ENCODE measurements at places on chromosomes 5 and 9.

- H3K27ac ChIP-seq: no peak overlapping the region
- H3K27me3 ChIP-seq: no peaks in the 10 kb centered on the region
- H3K36me3 ChIP-seq: no peaks in the 10 kb centered on the region
- H3K4me1 ChIP-seq: no peaks in the 10 kb centered on the region
- H3K4me3 ChIP-seq: no peak overlapping the region
These were observed 235.4 kb downstream of the AOPEP start for GRCh38 chr9:94961870-94962269.

DNA sequence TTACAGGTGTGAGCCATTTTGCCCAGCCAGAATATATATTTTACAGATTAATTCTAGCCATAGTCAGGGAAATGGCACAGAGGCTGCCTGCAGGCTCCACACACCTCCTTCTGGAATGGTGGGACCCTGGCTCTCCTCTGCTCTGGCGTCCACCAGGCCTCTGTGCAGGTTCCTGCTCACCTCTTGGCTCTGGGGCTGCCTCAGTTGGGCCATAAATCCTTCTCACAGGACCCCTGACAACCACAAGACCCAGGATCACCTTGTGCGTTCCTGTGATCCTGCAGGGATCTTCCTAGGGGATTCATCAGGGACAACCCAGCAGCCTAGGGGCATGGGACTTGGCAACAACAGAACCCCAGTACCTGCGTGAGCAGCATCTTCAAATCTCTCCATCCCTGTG is 93.0 kb upstream of the FSTL4 start:
- no peaks in the 10 kb centered on the region for H3K36me3 ChIP-seq
- H3K4me1 ChIP-seq: peaks cover under 1% of the 10 kb centered on the region
- DNase-seq: no peak
- no peak overlapping the region for H3K27ac ChIP-seq
- peaks cover 2% of the 10 kb centered on the region for H3K27me3 ChIP-seq
- H3K4me3 ChIP-seq: no peak overlapping the region

- H3K27me3 ChIP-seq: no peaks in the 10 kb centered on the region
- no peak overlapping the region for H3K4me3 ChIP-seq
- no peaks in the 10 kb centered on the region for H3K36me3 ChIP-seq
- DNase-seq: no peak
These were observed 461.0 kb downstream of the NR2F1-AS1 start for GRCh38 chr5:93120051-93120450.

- no peak for DNase-seq
- no peak overlapping the region for H3K27ac ChIP-seq
- H3K4me1 ChIP-seq: peaks cover 9% of the 10 kb centered on the region
- peaks cover 14% of the 10 kb centered on the region for H3K36me3 ChIP-seq
- no peak overlapping the region for H3K4me3 ChIP-seq
- peaks cover 7% of the 10 kb centered on the region for H3K27me3 ChIP-seq
These were observed 59.1 kb upstream of the NIPAL4 start for GRCh38 chr5:157400741-157401495.

DNA sequence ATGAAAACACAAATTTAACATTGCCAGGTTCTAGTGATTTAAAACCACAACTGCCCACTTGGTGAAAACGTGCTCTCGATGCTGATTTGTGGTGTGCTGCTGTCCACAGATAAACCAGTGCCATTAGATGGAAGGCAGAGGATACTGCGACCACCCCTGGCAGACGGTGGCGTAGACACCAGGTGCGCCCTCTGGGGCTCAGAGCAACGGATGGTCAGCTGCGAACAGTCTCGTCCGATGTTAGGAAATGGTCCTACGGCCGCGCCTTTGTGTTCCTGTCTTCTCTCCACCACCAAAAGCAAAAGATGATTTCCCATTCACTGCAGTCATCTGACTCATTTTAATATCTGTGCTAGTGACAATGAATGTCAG is 43.2 kb downstream of the UBE2QL1 start:
- H3K27me3 ChIP-seq: peaks cover 30% of the 10 kb centered on the region
- peaks cover 38% of the 10 kb centered on the region for H3K4me1 ChIP-seq
- H3K36me3 ChIP-seq: no peaks in the 10 kb centered on the region
- DNase-seq: no peak

- no peaks in the 10 kb centered on the region for H3K36me3 ChIP-seq
- H3K4me1 ChIP-seq: no peaks in the 10 kb centered on the region
- no peak overlapping the region for H3K27ac ChIP-seq
These were observed 388.0 kb downstream of the FGF10 start for GRCh38 chr5:44001236-44001635.

- H3K27me3 ChIP-seq: peaks cover 8% of the 10 kb centered on the region
- H3K4me1 ChIP-seq: no peaks in the 10 kb centered on the region
- DNase-seq: no peak
- H3K4me3 ChIP-seq: no peak overlapping the region
These were observed 26.4 kb upstream of the TMEM171 start for GRCh38 chr5:73093943-73094342.

DNA sequence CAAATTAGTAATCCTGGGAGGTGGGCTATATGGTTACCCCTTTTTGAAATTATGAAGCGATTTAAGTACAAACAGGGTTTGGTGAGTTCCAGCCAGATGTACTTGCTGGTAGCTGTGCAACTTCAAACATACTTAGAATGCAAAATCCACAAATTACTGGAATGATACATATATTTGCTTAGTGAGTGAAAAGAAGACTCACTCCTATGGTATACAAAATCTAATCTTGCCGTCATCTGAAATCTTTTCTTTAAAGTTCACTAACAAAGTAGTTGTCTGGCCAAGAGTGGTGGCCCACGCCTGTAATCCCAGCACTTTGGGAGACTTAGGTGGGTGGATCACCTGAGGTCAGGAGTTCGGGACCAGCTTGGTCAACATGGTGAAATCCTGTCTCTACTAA is 64.9 kb upstream of the TJP2 start:
- no peaks in the 10 kb centered on the region for H3K27me3 ChIP-seq
- H3K4me1 ChIP-seq: no peaks in the 10 kb centered on the region
- no peak overlapping the region for H3K27ac ChIP-seq
- no peak overlapping the region for H3K4me3 ChIP-seq

DNA sequence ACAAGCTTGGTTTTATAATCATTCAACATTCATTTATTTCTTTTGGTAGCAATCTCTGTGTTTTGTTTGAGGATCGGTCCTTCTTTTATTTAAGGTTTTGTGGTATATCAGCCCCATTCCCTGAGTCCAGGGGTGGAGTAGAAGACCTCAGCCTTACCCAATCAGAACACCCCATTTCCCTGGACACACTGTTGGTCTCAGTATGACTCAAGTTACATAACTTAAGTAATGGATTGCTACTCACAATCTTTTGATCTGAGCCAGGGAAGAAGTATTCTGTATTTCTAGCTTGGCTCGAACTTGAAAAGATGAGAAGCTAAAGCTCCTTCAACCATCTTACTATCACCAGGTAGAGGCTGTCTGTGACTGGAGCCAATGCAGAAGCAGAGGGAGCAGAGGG is 175.2 kb upstream of the HAPLN1 start:
- H3K4me1 ChIP-seq: no peaks in the 10 kb centered on the region
- no peaks in the 10 kb centered on the region for H3K27me3 ChIP-seq
- DNase-seq: no peak

GRCh38 chr5:88861231-88861630 is 21.8 kb downstream of the MEF2C start:
- H3K4me1 ChIP-seq: no peaks in the 10 kb centered on the region
- no peak overlapping the region for H3K4me3 ChIP-seq

DNA sequence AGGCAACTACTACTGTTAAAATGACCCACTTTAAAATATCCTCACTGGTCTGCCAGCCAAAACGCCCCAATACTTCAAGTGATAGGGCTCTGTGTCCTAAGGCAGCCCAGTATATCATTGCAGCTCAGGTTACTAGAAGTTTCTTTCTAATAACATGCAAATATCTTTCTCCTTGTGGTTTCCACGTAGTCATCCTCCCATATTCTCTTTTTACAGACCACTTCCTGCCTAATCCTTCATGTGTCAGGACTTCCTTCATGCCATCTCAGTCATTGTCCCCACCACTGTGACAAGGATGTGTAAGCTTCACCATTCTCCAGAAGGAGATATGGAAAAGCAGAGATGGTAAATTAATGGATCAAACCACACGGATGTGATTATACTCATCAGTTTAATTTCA is 813.7 kb downstream of the MAT2B start:
- no peak for DNase-seq
- no peaks in the 10 kb centered on the region for H3K27me3 ChIP-seq
- H3K4me1 ChIP-seq: no peaks in the 10 kb centered on the region
- no peaks in the 10 kb centered on the region for H3K36me3 ChIP-seq

GRCh38 chr9:107631788-107632187 is 142.2 kb upstream of the KLF4 start:
- H3K27ac ChIP-seq: no peak overlapping the region
- peaks cover 11% of the 10 kb centered on the region for H3K27me3 ChIP-seq
- DNase-seq: no peak
- H3K4me3 ChIP-seq: no peak overlapping the region
- H3K4me1 ChIP-seq: no peaks in the 10 kb centered on the region

DNA sequence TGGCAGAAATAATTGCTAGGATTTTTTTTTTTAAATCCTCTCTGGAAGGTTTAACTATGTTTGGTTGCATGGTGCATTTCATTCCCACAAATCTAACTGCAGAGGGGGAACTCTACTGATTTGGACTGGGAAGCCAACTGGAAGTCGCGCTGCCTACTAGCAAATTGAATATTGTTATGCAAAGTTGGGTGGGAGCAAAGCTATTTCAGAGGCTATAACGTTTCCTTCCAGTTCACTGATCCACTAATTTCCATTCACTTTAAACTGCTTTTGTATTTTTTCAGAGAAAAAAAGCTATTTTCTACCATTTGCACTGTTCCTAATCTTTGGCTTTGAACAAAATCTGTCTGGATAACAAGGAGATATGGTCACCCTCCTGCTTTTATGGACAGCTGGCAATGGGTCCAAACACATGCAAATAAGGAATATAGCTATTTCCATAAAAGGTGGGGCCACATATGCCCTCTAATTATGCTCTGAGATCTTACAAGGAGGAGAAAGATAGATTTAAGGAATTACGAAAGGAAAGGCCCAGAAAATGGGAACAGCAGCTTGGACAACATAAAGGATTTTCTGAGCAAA is 40.1 kb downstream of the MACIR start:
- H3K4me1 ChIP-seq: no peaks in the 10 kb centered on the region
- no peak for DNase-seq
- H3K36me3 ChIP-seq: no peaks in the 10 kb centered on the region
- peaks cover 7% of the 10 kb centered on the region for H3K27me3 ChIP-seq
- H3K4me3 ChIP-seq: no peak overlapping the region
- no peak overlapping the region for H3K27ac ChIP-seq

DNA sequence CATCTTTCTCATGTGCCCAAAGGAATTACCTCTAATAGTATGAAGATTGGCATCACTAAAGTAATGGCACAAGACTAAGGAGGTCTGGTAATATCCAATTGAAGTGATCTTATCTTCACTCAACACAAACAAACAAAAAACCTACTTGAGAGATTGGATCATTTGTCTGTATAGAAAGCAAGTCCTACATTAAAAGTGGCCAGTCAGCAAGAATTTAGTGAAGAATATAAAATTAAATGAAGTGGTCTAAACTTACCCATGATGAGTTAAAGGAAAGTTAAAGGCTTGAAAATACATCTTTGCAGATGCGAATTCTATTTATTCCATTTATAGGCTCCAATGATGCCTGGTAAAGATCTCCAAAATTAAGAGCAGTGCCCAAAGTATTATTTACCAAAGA is 350.3 kb upstream of the PCSK5 start:
- H3K36me3 ChIP-seq: no peaks in the 10 kb centered on the region
- H3K27ac ChIP-seq: no peak overlapping the region
- no peaks in the 10 kb centered on the region for H3K27me3 ChIP-seq
- no peak for DNase-seq

- no peaks in the 10 kb centered on the region for H3K4me1 ChIP-seq
- no peak for DNase-seq
- no peaks in the 10 kb centered on the region for H3K36me3 ChIP-seq
- no peak overlapping the region for H3K4me3 ChIP-seq
- peaks cover 27% of the 10 kb centered on the region for H3K27me3 ChIP-seq
These were observed 86.9 kb downstream of the NUDT12 start for GRCh38 chr5:103475629-103476240.

- DNase-seq: no peak
- H3K4me3 ChIP-seq: no peak overlapping the region
- peaks cover 8% of the 10 kb centered on the region for H3K27me3 ChIP-seq
- H3K4me1 ChIP-seq: peaks cover 29% of the 10 kb centered on the region
- peaks cover 2% of the 10 kb centered on the region for H3K36me3 ChIP-seq
- no peak overlapping the region for H3K27ac ChIP-seq
These were observed 41.8 kb downstream of the ROR2 start for GRCh38 chr9:91908293-91908623.

DNA sequence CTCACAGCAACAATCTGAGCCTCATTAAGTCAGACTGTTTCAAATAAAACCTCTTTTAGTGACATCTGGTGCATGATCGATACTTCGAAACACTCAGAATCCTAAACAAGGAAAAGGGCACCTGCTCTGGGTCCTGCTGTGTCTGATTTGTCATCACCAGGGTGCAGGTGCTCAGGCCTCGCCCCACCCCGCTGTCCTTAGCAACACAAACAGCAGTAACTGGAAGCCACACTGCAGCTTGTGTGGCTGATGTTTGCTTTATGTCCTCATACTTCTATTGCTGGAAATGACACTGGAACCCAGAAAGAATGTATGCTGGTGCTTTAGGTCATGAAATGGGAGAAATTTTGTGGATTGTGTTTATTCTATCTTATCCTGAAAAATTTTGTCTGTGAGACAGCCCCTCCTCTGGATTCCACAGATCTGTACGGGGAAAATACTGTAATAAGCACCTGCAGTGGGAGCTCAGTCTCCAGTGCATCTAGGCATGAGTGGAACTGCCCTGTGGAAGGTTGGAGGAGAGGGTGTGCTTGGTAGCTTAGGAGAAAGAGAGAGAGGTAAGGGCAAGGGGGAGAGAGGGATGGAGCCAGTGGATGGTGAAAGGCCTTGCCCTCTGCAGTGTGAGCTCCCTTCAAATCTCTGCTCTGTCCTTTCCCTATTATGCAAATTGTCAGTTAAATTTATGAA is 284.2 kb downstream of the SMARCA2 start:
- DNase-seq: no peak
- peaks cover 2% of the 10 kb centered on the region for H3K27me3 ChIP-seq
- H3K36me3 ChIP-seq: no peaks in the 10 kb centered on the region
- H3K27ac ChIP-seq: no peak overlapping the region
- no peak overlapping the region for H3K4me3 ChIP-seq

GRCh38 chr5:18311266-18311665 is 677.0 kb downstream of the TAF11L14 start:
- H3K36me3 ChIP-seq: no peaks in the 10 kb centered on the region
- no peak overlapping the region for H3K27ac ChIP-seq
- H3K4me1 ChIP-seq: no peaks in the 10 kb centered on the region
- no peak for DNase-seq

DNA sequence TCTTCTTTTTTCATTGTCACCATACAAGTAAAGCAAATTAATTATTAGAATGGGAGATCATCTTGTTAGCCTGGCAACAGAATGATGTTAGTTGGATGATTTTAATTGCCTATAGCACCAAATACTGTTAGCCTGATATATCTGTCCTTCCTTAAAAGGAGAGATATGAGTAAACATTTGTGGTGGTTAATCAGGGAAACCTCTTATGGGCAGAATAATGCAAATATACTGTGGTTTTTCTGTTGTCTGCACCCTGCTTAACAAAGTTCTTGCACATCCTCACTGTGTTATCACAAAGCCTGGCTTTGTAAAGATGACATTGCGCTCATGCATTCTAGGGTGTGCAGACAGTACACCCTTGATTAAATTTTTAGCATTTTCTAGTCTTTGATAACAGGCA is 254.9 kb upstream of the SMC2 start:
- no peak overlapping the region for H3K27ac ChIP-seq
- H3K4me1 ChIP-seq: no peaks in the 10 kb centered on the region
- no peaks in the 10 kb centered on the region for H3K36me3 ChIP-seq
- no peak for DNase-seq
- no peak overlapping the region for H3K4me3 ChIP-seq

All from activated CD4-positive, alpha-beta memory T cell treated with anti-CD3 and anti-CD28 coated beads, Interleukin-2, amount 10 ng/mL, durations not matched to agents 7 days and 5 days (primary cell).